ENCODE measurements at places on chromosomes 2 and 18.

- DNase-seq: no peak
Observed at GRCh38 chr2:59690849-59691248, 862.6 kb downstream of the BCL11A start.

DNA sequence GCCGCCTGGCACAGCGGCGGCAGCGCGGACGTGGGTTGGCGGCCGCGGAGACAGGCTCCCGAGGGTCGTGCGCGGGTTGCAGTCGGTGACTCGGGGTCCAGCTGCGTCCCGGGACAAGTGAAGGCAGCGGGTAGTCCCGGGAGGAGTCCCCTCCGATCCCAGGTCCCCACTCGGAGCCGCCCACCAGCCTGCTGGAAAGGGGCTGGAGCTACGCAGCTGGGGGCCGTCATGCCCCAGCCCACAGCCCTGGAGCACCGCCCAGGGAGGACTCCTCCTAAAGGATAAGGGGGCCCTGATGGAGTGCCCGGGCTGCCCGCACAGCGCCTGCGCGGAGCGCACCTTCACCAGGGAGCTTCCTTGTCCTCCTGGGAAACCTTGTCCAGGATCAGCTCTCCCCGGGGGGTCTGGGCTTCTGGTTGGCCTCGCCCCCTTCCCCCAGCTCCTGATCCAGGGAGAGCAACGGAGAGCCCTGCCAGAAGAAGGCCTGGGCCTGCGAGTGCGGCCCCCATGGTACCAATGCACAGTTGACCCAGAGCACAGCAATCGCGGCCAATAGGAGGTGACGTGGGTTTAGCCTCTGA, 25.9 kb upstream of the ALPP start:
- no peak for DNase-seq

GRCh38 chr2:189582140-189582808, 1.7 kb upstream of the SLC40A1 start:
- no peak for DNase-seq

DNA sequence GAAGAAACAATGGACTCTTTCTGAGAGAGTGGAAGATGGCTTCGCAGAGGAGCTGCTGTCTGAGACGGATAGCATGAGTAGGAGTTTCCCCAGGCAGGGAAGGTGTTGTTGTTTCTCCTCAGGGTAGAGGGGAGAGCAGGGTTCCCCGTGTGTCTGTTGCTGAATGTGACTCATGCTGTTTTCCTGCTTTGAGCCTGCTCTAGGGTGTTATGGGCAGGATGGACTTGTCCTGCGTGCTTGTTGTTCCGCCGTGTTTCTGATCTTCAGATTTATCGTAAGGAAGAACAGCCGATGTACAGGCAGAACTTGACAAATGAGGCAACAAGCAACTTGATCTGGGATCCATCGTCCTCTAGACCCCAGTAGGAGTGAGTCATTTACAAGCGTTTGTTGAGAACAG, 19.7 kb upstream of the MYCN start:
- DNase-seq: no peak

DNA sequence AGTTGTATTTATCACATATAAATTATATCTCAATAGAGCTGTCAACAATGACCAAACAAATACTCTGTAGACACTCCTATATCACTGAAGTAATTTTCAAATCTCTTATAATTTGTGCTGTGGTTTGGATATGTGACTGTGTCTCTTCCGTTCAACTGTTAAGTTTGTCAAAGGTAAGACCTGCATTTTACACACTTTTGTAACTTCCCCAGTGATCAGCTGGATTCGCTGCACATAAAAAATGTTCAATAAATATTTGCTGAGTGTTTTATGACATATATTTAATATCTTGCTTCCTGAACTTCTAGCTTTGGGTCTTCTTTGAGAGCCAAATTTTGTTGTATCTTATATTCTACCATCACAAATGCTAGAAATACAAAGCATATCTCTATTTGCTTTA, 57.3 kb upstream of the ROCK1 start:
- no peak for DNase-seq

- no peak for DNase-seq
Observed at GRCh38 chr2:70691497-70692140, 76.4 kb downstream of the ADD2 start.

DNA sequence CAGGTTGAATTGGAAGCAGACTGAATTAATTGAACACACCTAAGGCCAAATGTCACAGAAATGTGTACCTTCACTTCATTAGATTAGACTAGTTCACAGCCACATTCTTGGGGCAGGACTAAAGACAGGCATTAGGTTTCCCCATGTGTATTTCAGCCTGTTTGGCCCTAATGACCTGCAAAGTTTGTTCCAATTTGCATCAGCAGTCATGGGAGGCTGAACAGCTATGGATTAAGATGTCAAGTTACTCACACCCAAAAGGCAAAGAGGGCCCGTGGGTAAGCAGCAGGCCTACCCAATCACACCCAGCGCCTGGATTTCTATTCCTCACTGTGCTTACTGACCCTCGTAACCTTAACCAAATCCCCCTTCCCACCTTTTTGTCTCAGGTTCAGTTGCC, 99.6 kb upstream of the RIOK3 start:
- no peak for DNase-seq

DNA sequence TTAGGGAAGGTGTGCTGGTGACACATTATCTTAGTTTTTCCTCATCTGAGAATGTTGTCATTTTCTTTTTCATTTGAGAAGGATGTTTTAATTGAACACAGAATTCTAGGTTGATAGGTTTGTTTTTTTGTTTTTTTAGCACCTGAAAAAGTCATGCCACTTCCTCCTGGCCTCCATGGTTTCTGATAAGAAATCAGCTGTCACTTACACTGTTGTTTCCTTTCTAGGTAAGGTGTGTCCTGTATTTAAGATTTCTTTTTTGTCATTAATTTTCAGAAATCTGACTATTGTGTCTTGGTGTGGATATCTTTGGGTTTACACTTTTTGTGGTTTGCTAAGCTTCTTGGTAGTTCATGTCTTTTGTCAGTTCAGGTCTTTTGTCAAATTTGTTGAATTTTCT, 99.3 kb downstream of the ROCK1 start:
- no peak for DNase-seq

DNA sequence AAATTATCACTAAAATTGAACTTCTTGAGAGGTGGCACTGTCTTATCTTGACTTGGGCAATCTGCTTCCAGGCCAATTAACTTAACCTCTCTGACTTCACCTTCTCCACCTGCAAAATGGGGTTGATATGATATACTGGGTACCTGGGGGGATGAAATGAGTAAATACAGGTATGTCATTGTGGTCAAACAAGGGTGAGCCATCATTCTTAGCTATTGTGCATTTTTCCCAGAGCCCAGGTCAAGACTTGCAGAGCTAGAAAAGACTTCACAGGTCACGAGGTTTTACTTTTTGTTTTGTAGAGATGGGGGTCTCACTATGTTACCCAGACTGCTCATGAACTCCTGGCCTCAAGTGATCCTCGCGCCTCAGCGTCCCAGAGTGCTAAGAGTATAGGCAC, 145.0 kb downstream of the PRKCE start:
- DNase-seq: no peak

All from stimulated activated CD8-positive, alpha-beta memory T cell treated with anti-CD3 and anti-CD28 coated beads, Interleukin-12 subunit alpha, Interleukin-12 subunit beta, amount 100 ng/mL, for 4 hours (primary cell).